Fibroblast of lung (primary cell): ENCODE measurements at places on chromosomes 6 and 20. TPM values are rescaled to one million over a fixed set of nuclear protein-coding genes. Genes with fewer than 3 reads are reported as not detected.

DNA sequence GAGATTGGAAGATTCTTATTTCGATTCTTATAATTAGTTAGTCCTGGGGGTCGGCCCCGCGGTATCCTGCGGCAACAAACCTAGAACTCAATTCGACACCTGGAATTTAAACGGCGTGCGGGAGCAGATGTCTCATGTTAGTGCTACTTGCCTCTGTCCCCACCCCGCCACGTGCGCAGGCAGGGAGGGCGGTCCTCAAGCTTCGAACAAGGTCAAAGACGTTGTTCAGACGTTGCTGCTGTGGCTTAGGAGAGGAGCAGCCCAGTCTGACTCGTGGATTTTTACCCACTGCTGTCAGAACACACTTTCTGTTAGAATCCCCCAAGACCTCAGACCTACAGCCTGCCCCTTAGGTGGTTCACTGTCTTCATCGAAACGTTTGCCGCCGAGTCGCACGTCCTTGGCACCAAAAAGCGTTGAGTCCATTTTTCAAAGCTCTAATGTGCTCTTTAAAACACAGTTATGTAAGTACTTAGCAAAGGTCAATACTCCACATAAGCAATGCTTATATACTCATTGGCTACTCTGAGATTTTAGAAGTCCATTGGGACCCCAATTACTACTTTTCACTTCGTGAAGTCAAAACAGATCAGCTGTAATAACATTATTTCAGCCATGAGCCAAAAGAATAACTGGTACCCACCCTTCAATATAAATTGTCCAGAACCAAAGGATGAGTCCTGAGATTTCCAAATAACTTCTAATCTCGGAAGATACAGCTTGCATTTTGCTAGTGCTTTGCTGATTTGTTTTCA lies 2.7 kb upstream of the C6orf62 start:
- peak overlapping the region; percentile 60 for H3K4me3 ChIP-seq
- no peaks in the 10 kb centered on the region for H3K27me3 ChIP-seq
- peak overlapping the region; percentile 97 for H3K27ac ChIP-seq
- no peaks in the 10 kb centered on the region for H3K4me1 ChIP-seq
- H3K36me3 ChIP-seq = no peaks in the 10 kb centered on the region
- no peak for DNase-seq

TMC2 gene
- total RNA-seq = under 0.01 TPM in 2 replicates

GRCh38 chr6:119966484-119966883 lies 616.9 kb upstream of the MAN1A1 start:
- H3K36me3 ChIP-seq = no peaks in the 10 kb centered on the region
- no peak for DNase-seq
- H3K4me1 ChIP-seq = no peaks in the 10 kb centered on the region
- H3K4me3 ChIP-seq = no peak overlapping the region
- no peaks in the 10 kb centered on the region for H3K27me3 ChIP-seq
- no peak overlapping the region for H3K27ac ChIP-seq

DNA sequence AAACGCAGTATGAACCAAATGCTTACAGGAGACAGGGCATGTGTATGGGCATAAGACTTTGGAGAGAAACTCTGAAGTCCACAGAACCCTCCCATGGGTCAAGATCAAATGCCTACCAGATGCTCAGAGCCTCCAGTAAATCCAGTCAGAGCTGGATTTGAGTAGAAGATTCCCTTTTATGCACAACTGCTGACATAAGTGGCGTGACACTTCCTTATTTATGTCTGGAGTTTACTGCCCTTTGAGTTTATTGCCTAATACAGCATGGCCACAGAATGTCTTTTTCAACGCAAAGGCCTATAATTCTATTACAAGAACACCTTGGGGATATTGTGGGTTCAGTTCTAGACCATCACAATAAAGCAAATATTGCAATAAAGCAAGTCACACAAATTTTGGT lies 220.0 kb upstream of the FOXQ1 start:
- H3K4me1 ChIP-seq = peaks cover 6% of the 10 kb centered on the region
- no peak overlapping the region for H3K27ac ChIP-seq
- no peak for DNase-seq
- no peaks in the 10 kb centered on the region for H3K27me3 ChIP-seq
- no peak overlapping the region for H3K4me3 ChIP-seq
- H3K36me3 ChIP-seq = no peaks in the 10 kb centered on the region

DNA sequence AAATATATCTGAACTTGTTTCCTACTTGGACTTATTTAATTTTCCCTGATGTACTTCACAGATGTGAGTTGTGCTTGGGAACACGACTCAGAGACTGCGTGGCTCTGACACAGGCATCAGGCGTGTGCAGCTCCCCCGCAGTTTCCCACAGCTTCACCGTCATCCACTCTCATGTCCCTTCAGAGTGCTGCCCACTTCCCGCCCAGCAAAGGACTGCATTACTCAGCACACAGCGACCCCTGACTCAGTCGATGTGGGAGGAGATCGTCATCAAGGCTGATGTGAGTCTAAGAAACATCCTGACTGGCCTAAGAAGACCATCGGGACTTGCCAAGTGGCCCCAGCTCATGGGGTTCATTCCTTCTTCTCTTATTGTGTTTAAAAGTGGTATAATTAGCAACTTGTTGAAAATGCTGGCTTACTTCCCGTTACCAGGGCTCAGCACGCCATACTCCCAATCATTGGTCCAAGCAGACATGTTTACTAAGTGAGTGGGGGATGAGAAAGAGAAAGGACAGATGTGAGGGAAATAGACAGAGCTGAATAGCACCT lies 539.4 kb upstream of the JARID2 start:
- H3K4me1 ChIP-seq = peaks cover 16% of the 10 kb centered on the region
- DNase-seq = peak; percentile 97
- no peak overlapping the region for H3K4me3 ChIP-seq
- H3K27ac ChIP-seq = peak overlapping the region; percentile 87
- no peaks in the 10 kb centered on the region for H3K36me3 ChIP-seq

DNA sequence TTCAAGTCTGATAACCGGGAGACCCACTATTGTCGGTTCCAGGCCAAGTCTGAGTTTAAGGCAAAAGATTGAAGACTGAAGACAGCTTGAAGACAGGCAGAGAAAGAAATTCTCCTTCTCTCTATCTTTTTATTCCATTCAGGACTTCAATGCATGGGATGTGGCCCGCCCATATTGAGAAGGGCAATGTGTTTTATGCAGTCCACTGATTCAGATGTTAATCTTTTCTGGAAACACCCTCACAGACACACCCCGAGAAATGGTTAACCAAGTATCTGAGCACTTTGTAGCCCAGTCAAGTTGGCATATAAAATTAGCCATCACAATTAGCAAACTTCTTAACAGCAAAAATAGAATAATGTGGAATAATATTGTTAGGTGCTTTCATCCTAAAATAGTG lies 75.5 kb upstream of the FABP7 start:
- H3K4me3 ChIP-seq = no peak overlapping the region
- H3K36me3 ChIP-seq = no peaks in the 10 kb centered on the region
- H3K27me3 ChIP-seq = no peaks in the 10 kb centered on the region
- no peak for DNase-seq

FAM229B gene
- 10.0 and 20.3 TPM in 2 replicates for total RNA-seq

FKBP1A gene
- total RNA-seq = 71.4 and 120 TPM in 2 replicates

DNA sequence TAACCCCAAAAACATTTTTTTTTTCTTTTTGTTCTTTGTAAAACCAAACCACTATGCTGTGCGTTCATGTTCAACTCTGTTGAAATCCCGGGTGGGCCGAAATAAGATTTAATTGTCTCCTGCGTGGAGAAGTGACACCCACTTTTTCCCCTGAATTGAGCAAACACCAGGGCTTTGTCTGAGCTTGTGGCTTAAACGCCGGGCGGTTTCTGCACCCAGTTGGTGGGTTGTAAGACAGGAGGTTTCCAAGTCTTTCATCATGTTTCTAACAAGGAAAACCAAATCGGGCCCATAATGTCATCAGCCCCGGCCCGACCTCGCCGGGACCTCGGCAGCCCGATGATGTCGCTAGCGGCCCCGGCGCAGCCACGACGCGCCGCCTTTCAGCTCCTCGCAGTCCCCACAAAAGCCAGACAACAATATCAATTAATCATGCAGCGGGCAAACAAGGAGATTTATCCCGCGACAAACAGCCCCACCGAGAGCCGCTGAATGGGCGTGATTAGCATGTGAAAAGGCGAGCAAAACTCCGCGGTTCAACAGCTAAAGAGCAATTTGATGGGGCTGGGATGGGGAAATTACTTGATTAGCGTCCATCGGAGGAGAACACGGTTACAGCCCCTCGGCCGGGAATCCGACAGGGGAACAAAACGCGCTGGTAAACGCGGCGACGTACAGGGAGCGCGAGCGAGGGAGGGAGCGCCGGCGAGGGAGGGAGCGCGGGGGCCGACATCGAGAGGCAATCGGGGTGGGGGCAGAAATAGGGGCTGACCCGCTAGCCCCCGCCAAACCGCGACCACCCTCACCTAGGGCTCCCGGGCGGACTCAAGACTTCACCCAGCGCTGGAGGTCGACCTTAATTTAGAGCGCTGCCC lies 5.3 kb downstream of the LINC00237 start:
- no peak overlapping the region for H3K4me3 ChIP-seq
- H3K4me1 ChIP-seq = no peaks in the 10 kb centered on the region
- no peak for DNase-seq
- H3K36me3 ChIP-seq = no peaks in the 10 kb centered on the region
- H3K27ac ChIP-seq = no peak overlapping the region
- peaks cover 72% of the 10 kb centered on the region for H3K27me3 ChIP-seq

GRCh38 chr6:151722342-151722741 lies 85.1 kb upstream of the ESR1 start:
- H3K27me3 ChIP-seq = no peaks in the 10 kb centered on the region
- H3K36me3 ChIP-seq = no peaks in the 10 kb centered on the region
- no peak overlapping the region for H3K27ac ChIP-seq
- no peak for DNase-seq
- H3K4me3 ChIP-seq = no peak overlapping the region

- peaks cover 3% of the 10 kb centered on the region for H3K4me1 ChIP-seq
- H3K27me3 ChIP-seq = no peaks in the 10 kb centered on the region
- no peak overlapping the region for H3K4me3 ChIP-seq
- no peak for DNase-seq
- peaks cover 9% of the 10 kb centered on the region for H3K36me3 ChIP-seq
Observed at GRCh38 chr6:82204020-82204419, 43.5 kb downstream of the IBTK start.

- H3K4me1 ChIP-seq = no peaks in the 10 kb centered on the region
- H3K27ac ChIP-seq = no peak overlapping the region
- no peaks in the 10 kb centered on the region for H3K36me3 ChIP-seq
- DNase-seq = peak; percentile 82
Observed at GRCh38 chr6:25942561-25943147, 12.2 kb upstream of the SLC17A2 start.

- H3K27ac ChIP-seq = no peak overlapping the region
- DNase-seq = no peak
- H3K4me1 ChIP-seq = no peaks in the 10 kb centered on the region
- no peaks in the 10 kb centered on the region for H3K36me3 ChIP-seq
- no peak overlapping the region for H3K4me3 ChIP-seq
- no peaks in the 10 kb centered on the region for H3K27me3 ChIP-seq
Observed at GRCh38 chr6:98769546-98769945, 64.8 kb upstream of the POU3F2 start.

DNA sequence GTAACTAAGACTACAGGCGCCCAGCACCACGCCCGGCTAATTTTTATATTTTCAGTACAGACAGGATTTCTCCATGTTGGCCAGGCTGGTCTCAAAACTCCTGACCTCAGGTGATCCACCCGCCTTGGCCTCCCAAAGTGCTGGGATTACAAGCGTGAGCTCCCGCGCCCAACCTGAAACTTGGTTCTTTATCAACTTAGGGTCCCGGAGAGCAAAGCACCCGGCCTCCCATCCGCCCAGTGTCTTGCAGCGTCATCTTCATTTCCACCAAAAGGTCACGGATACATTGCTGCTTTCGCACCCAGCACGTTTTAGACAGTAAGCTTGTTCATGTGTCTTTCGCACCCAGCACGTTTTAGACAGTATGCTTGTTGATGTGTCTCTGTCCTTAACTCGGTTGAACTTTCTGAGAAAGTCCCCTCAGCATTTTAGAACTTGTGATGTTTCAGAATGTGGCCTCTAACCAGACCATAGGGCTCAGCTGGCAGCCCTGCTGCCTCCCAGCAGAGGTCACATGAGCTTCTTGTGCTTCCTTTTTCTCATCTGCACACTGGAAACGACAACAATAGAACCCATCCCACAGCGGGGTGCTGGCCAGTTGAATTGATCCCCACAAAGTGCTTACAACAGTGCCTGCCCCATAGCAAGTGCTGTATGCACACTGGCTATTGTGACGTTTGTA lies 48.8 kb downstream of the PRR18 start:
- H3K36me3 ChIP-seq = no peaks in the 10 kb centered on the region
- H3K27me3 ChIP-seq = no peaks in the 10 kb centered on the region
- H3K27ac ChIP-seq = no peak overlapping the region
- no peak overlapping the region for H3K4me3 ChIP-seq
- H3K4me1 ChIP-seq = no peaks in the 10 kb centered on the region
- no peak for DNase-seq

DNA sequence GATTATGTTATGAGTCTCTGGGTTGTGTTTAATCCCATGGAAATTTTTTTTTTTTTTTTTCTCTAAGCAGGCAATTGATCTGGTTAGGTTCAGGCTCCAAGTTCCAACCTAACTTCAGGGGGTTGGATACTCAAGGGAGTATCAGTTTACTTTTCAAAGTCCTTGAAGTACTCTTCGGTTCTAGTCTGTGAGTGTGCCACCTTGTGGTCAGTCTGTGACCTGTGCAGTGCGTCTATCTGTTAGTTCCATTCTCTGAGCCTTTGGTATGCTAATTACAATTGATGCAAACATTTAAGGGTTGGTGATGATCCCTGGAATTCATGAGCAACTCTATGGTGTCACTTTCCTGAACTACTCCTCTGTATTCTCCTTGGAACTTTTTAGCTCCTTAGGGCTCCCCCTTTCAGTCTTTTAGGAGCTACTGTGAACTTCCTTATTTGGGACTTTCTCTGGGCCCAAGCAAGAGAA lies 342.0 kb downstream of the SOX4 start:
- H3K27ac ChIP-seq = no peak overlapping the region
- no peaks in the 10 kb centered on the region for H3K36me3 ChIP-seq
- peak; percentile 60 for DNase-seq
- H3K4me3 ChIP-seq = no peak overlapping the region
- H3K27me3 ChIP-seq = no peaks in the 10 kb centered on the region

DNA sequence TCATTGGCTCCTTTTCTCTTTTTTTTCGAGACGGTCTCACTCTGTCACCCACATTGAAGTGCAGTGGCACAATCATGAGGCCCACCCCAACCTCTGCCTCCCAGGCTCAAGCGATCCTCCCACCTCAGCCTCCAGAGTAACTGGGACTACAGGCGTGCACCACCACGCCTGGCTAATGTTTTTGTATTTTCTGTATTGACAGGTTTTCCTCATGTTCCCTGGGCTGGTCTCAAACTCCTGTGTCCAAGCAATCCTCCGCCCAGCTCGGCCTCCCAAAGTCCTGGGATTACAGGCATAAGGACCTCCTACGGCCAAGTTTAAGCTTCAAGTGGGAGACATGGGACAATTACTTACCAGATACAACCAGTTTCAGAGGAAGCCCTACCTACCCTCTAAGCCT lies 9.4 kb upstream of the POU5F1 start:
- H3K36me3 ChIP-seq = no peaks in the 10 kb centered on the region
- peak overlapping the region; percentile 53 for H3K4me3 ChIP-seq
- H3K27ac ChIP-seq = no peak overlapping the region
- H3K27me3 ChIP-seq = no peaks in the 10 kb centered on the region
- H3K4me1 ChIP-seq = peaks cover 11% of the 10 kb centered on the region

- DNase-seq = no peak
- no peak overlapping the region for H3K27ac ChIP-seq
- H3K36me3 ChIP-seq = no peaks in the 10 kb centered on the region
- no peak overlapping the region for H3K4me3 ChIP-seq
- H3K27me3 ChIP-seq = no peaks in the 10 kb centered on the region
- no peaks in the 10 kb centered on the region for H3K4me1 ChIP-seq
Observed at GRCh38 chr6:127971386-127971785, 70.5 kb upstream of the THEMIS start.
